IMR-90 (cell line): ENCODE measurements at places on chromosomes 2 and 18. TPM values are rescaled to one million over a fixed set of nuclear protein-coding genes. Genes with fewer than 3 reads are reported as not detected.

CERKL gene
- under 0.01 TPM in 1 of 2 replicates, not detected in the other for total RNA-seq

TRIM43 gene
- not detected in 2 replicates for total RNA-seq

NT5DC4 gene
- total RNA-seq = not detected in 2 replicates

ARHGAP15 gene
- total RNA-seq = not detected in 2 replicates

LIPG gene
- total RNA-seq = under 0.01 TPM in 1 of 2 replicates, not detected in the other

UPP2 gene
- not detected in 2 replicates for total RNA-seq

IL1F10 gene
- not detected in 2 replicates for total RNA-seq

LMAN2L gene
- total RNA-seq = 19.2 and 22.9 TPM in 2 replicates

NAT8 gene
- not detected in 2 replicates for total RNA-seq

RFTN2 gene
- total RNA-seq = 2.3 and 2.5 TPM in 2 replicates

CD226 gene
- under 0.01 and 1.1 TPM in 2 replicates for total RNA-seq

MC5R gene
- total RNA-seq = not detected in 2 replicates

DARS1 gene
- total RNA-seq = 66.5 and 136 TPM in 2 replicates

PROKR1 gene
- not detected in 2 replicates for total RNA-seq

ANKRD30BL gene
- not detected in 2 replicates for total RNA-seq

RAX gene
- total RNA-seq = not detected in 2 replicates
